ENCODE measurements at places on chromosomes 5 and 9.

DNA sequence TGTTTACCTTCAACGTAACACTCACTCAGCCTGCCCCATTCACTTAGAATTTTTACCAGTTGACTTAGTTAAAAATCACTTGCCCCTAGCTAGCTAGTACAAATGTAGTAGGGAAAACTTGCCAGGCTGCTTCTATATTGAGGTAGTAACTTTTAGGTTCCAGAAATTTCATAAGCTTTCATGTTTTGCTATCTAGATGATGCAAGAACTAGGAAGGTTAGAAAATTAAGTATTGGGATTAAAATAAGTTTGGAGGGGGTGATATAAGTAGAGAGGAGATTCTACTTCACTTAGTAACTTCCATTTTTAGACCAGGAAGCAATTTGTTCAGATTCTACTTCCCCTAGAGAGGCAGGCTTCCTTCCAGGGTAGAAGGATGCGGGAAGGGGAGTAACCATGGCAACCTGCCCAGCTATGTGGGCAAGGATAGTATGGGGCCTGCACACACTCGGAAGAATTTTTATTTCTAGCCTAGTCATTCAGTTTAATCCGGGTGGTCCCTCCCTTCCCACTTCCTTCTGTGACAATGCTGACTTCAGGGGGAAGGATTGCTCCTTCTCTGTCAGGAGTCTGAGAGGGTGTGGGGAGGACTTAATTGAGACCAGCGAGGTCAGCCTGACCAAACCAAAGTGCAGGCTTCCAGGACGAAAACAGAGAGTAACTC is 4.2 kb downstream of the DAB2 start:
- H3K4me1 ChIP-seq, result peaks cover 11% of the 10 kb centered on the region
- DNase-seq, result no peak
- H3K27me3 ChIP-seq, result peaks cover 31% of the 10 kb centered on the region
- H3K36me3 ChIP-seq, result no peaks in the 10 kb centered on the region

GRCh38 chr5:122915717-122916461 is 70.5 kb downstream of the SNX24 start:
- H3K4me3 ChIP-seq, result no peak overlapping the region
- peaks cover 6% of the 10 kb centered on the region for H3K36me3 ChIP-seq
- peaks cover 12% of the 10 kb centered on the region for H3K27me3 ChIP-seq
- no peak for DNase-seq
- no peak overlapping the region for H3K27ac ChIP-seq

DNA sequence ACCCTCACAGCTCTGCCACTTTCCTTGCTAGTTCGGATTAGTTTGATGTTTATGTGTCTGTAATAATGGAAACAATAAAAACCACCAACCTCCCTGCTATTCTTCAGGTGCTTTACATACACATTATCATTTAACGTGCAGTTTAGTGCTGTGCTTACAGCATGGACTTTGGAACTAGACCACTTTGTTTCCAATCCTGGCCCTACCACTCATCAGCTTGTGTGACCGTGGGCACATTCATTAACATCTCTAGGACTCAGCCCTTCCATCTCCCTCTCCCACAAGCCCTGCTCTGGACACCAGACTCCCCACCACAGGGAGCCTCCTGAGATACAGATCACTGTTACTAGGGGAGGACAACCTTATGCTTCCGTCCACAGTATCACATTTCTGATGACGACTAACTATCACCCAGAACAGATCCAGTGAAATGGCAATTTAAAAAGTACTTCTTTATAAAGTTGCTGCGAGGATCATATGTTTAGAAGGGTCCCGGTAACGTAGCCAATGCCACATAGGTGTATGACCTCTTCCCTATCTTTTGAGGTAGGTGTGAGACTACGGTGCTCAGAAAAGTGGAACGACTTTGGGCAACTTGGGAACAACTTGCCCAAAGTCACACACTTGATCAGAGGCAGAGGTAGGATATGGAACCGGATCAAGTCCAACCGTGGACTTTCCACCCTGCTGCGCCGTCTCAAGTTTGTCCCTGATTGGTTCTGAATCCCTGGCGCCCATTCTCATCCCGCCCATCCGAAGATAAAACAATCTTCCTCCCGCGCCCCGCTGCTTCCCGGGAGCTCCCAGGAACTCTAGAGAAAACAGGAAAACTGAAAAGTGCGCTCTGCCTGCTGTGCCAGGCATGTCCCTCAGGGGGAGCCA is 132.4 kb upstream of the NIPBL start:
- peaks cover 4% of the 10 kb centered on the region for H3K36me3 ChIP-seq
- H3K4me1 ChIP-seq, result peaks cover 24% of the 10 kb centered on the region
- peak overlapping the region; percentile 96 for H3K4me3 ChIP-seq
- H3K27ac ChIP-seq, result no peak overlapping the region
- no peak for DNase-seq

- no peaks in the 10 kb centered on the region for H3K27me3 ChIP-seq
- DNase-seq, result no peak
- no peak overlapping the region for H3K27ac ChIP-seq
- H3K4me3 ChIP-seq, result no peak overlapping the region
- no peaks in the 10 kb centered on the region for H3K36me3 ChIP-seq
Measured at GRCh38 chr9:137273611-137274320, 3.8 kb upstream of the TOR4A start.

DNA sequence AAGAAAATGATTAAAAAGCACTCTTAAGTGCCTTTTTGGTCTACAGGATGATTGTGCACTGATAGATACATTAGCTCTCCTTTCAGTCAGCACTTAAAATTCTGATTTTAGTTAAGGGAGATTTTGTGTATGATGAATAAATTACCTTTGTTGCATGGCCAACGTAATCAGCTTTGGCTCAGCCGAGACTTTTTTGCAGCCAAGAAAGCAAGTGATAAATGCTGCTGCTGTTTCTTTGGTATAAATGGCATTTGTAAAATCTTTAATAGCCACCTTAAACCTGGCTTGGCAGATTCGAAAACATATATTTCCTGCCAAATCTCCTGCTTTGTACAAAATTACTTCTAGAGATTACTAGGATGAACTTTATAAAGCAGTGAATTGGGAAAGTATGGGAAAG is 147.7 kb downstream of the DCP2 start:
- no peak overlapping the region for H3K27ac ChIP-seq
- H3K36me3 ChIP-seq, result peaks cover 11% of the 10 kb centered on the region
- no peak for DNase-seq
- H3K4me1 ChIP-seq, result no peaks in the 10 kb centered on the region
- H3K27me3 ChIP-seq, result peaks cover 2% of the 10 kb centered on the region

- H3K4me1 ChIP-seq, result no peaks in the 10 kb centered on the region
- no peaks in the 10 kb centered on the region for H3K36me3 ChIP-seq
- H3K27ac ChIP-seq, result no peak overlapping the region
- no peak for DNase-seq
- no peak overlapping the region for H3K4me3 ChIP-seq
Measured at GRCh38 chr9:103169798-103170197, 174.7 kb downstream of the CYLC2 start.

- peak overlapping the region; percentile 33 for H3K4me3 ChIP-seq
- peak overlapping the region; percentile 86 for H3K27ac ChIP-seq
- peaks cover 56% of the 10 kb centered on the region for H3K4me1 ChIP-seq
- H3K36me3 ChIP-seq, result peaks cover 77% of the 10 kb centered on the region
- DNase-seq, result no peak
Measured at GRCh38 chr5:134555223-134555889, 29.9 kb downstream of the JADE2 start.

- DNase-seq, result no peak
- H3K36me3 ChIP-seq, result no peaks in the 10 kb centered on the region
- no peak overlapping the region for H3K4me3 ChIP-seq
- peaks cover 9% of the 10 kb centered on the region for H3K4me1 ChIP-seq
Measured at GRCh38 chr9:112012026-112012902, 115.7 kb downstream of the UGCG start.

- no peaks in the 10 kb centered on the region for H3K27me3 ChIP-seq
- no peak overlapping the region for H3K4me3 ChIP-seq
- peaks cover 22% of the 10 kb centered on the region for H3K4me1 ChIP-seq
- peaks cover 93% of the 10 kb centered on the region for H3K36me3 ChIP-seq
- peak overlapping the region; percentile 61 for H3K27ac ChIP-seq
Measured at GRCh38 chr9:131449276-131449675, 53.4 kb upstream of the POMT1 start.

- no peak overlapping the region for H3K27ac ChIP-seq
- no peak for DNase-seq
- H3K4me1 ChIP-seq, result peaks cover 36% of the 10 kb centered on the region
- H3K27me3 ChIP-seq, result no peaks in the 10 kb centered on the region
Measured at GRCh38 chr9:4591123-4591500, 71.0 kb upstream of the PLPP6 start.

GRCh38 chr9:8863886-8864544 is 1064.4 kb upstream of the DMAC1 start:
- peaks cover 3% of the 10 kb centered on the region for H3K4me1 ChIP-seq
- DNase-seq, result no peak
- H3K27me3 ChIP-seq, result peaks cover 4% of the 10 kb centered on the region
- H3K4me3 ChIP-seq, result no peak overlapping the region

- no peak overlapping the region for H3K4me3 ChIP-seq
Measured at GRCh38 chr5:14238272-14238671, 95.1 kb downstream of the TRIO start.

GRCh38 chr5:159345861-159346260 is 15.6 kb upstream of the IL12B start:
- DNase-seq, result no peak
- no peak overlapping the region for H3K4me3 ChIP-seq
- no peaks in the 10 kb centered on the region for H3K27me3 ChIP-seq
- no peaks in the 10 kb centered on the region for H3K36me3 ChIP-seq
- H3K27ac ChIP-seq, result no peak overlapping the region

DNA sequence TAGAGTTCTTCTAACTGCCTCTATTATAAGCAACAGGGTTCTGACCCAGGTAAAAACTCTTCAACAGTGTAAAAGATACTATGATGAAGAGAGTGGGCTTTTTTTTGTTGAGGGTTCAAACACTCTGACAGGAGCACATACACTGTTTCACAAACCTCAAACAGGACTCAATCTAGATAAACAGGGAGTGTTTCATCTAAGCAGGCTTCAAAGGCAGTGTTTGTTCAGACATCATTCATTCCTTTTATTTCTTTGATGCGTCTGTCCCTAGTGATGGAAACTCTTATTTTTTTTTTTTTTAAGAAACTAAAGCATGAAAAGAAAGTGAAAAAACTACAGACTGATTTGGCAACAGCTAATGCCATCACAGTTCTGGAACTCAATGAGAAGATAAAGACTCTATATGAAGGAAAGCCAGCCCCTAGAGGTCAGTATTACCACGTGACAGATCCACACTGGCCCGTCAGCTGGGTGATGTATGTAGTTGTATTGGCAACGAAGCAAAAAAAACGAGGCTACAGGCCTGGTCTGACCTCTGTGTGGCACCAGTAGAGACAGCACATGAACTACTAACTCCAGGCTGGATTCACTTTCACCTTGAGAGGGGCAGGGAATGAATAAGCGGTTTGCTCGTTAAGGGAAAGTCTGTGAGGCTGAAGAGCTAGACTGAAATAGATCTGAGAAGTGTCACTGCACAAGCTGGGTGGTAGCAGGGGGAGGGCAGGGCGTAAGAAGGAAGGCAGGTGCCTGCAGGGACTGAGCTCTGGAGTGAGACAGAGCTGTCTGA is 172.2 kb downstream of the CCDC192 start:
- no peak overlapping the region for H3K4me3 ChIP-seq
- H3K27ac ChIP-seq, result no peak overlapping the region
- H3K4me1 ChIP-seq, result peaks cover 2% of the 10 kb centered on the region
- peaks cover 9% of the 10 kb centered on the region for H3K27me3 ChIP-seq
- H3K36me3 ChIP-seq, result no peaks in the 10 kb centered on the region
- DNase-seq, result peak; percentile 5

- H3K27me3 ChIP-seq, result no peaks in the 10 kb centered on the region
- no peak overlapping the region for H3K4me3 ChIP-seq
- H3K27ac ChIP-seq, result no peak overlapping the region
- no peak for DNase-seq
- H3K4me1 ChIP-seq, result no peaks in the 10 kb centered on the region
Measured at GRCh38 chr5:18159331-18159730, 525.1 kb downstream of the TAF11L14 start.

DNA sequence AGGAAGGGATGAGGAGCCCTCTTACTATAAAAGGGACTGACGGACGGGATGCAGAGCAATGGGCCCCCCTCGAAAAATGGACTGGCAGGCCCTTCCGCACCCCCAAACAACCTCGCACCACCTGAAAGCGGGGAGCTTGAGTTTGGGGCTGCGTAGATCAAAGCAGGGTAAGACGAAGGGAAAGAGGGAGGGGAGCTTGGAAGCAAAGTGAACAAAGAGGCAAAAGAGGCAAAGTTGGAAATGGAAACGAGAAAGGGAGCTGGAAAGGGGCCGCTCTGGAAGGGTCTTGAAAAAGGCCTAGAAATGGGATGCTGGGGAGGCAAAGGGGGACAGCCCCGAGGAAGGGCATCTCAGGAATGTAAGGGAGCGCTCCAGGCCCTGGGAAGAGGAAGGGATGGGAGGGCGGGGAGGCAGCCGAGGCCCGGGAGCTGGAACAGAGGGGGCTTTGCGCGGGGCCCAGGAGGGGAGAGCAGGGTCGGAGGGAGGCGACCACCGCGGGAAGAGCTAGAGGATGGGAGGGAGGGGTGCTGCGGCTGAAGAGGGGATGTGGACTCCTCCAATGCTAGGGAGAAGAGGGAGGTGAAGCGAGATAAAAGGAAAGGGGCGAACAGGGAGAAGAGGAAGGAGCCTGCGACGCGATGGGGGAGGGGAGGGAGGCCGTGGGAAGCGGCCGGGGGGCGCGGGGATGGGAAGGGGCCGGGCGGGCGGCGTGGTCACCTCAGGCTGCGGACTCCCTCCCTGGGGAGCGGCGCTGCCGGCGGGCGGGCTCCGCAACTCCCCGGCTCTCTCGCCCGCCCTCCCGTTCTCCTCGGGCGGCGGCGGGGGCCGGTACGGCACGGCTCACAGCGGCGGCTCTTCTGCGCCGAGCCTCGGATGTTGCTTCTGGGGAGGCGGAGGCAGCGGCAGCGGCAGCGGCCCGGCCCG is 577 bp downstream of the RNF145 start:
- no peak for DNase-seq
- H3K27me3 ChIP-seq, result no peaks in the 10 kb centered on the region
- no peaks in the 10 kb centered on the region for H3K36me3 ChIP-seq
- peaks cover 60% of the 10 kb centered on the region for H3K4me1 ChIP-seq

GRCh38 chr9:138047469-138048040 is 170.0 kb downstream of the CACNA1B start:
- H3K27ac ChIP-seq, result no peak overlapping the region
- H3K36me3 ChIP-seq, result no peaks in the 10 kb centered on the region
- H3K27me3 ChIP-seq, result peaks cover 3% of the 10 kb centered on the region
- H3K4me3 ChIP-seq, result no peak overlapping the region

- H3K4me1 ChIP-seq, result peaks cover 5% of the 10 kb centered on the region
- H3K27ac ChIP-seq, result peak overlapping the region; percentile 57
- no peaks in the 10 kb centered on the region for H3K36me3 ChIP-seq
- DNase-seq, result no peak
- no peaks in the 10 kb centered on the region for H3K27me3 ChIP-seq
Measured at GRCh38 chr9:128190013-128190412, 1.4 kb downstream of the CIZ1 start.

- H3K4me3 ChIP-seq, result no peak overlapping the region
- peaks cover 3% of the 10 kb centered on the region for H3K4me1 ChIP-seq
- H3K27me3 ChIP-seq, result peaks cover 35% of the 10 kb centered on the region
- no peak for DNase-seq
- H3K27ac ChIP-seq, result no peak overlapping the region
Measured at GRCh38 chr9:34963552-34963951, 5.5 kb downstream of the PHF24 start.

GRCh38 chr9:37540634-37541033 is 35.5 kb downstream of the FBXO10 start:
- no peaks in the 10 kb centered on the region for H3K4me1 ChIP-seq
- no peak for DNase-seq
- H3K4me3 ChIP-seq, result no peak overlapping the region
- no peak overlapping the region for H3K27ac ChIP-seq
- peaks cover 5% of the 10 kb centered on the region for H3K36me3 ChIP-seq
